ENCODE measurements at places on chromosomes 7 and 10. TPM values are rescaled to one million over a fixed set of nuclear protein-coding genes. Genes with fewer than 3 reads are reported as not detected.

DNA sequence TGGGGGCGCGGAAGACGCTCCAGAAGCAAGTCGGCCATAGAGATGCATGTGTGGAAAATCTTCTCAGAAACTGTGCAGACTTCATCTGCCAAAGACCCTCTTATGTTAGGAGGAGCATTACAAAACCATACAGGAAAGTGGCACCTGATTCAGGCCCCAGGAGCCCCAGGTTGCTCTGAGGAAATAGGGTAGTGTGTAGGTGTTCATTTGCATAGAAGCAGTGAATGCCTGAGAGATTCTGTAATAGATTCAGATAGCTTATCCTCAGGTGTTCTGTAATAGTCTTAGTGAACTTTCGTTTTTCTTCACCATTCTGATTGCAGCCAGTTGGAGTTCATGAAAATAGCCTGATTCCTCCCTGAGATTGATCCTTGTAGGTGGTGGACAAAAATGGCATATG, 106.4 kb upstream of the GJD4 start:
- DNase-seq = no peak

DNA sequence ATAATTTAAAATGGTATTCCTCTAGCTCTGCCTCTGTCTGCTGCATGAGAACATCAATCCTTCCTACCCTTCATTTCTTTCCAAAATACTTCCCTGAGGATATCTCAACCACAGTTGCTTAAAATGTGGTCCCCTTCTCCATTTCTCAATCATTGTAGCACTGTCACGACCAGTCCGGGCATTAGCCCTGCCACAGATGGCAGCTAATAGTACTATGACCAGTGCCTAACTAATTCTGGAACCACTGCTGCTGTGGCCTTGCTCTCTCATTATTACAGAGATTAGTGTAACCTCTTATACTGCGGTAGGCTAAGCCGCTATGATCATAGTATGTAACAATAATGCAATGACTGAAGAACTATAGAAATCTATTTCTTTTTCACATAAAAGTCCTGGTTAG, 66.0 kb downstream of the REEP3 start:
- peak; percentile 71 for DNase-seq

DNA sequence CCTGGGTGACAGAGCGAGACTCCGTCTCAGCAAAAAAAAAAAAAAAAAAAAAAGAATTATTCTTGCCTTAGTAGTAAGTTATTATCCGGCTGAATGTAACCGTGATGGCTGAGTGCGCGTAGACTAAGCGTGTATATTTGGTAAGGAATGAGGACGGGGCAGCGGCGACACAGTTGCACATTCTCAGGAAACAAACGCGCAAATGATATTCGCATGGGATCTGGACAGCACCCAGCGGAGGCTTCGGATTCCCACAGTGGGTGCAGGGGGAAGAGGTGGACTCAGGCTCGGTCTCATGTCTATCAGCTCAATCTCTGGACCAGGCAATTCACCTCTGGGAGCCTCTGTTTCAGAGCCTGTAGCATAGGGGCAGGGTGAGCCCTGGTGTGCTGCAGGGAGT, 29.1 kb downstream of the PAPOLB start:
- DNase-seq = no peak

DNA sequence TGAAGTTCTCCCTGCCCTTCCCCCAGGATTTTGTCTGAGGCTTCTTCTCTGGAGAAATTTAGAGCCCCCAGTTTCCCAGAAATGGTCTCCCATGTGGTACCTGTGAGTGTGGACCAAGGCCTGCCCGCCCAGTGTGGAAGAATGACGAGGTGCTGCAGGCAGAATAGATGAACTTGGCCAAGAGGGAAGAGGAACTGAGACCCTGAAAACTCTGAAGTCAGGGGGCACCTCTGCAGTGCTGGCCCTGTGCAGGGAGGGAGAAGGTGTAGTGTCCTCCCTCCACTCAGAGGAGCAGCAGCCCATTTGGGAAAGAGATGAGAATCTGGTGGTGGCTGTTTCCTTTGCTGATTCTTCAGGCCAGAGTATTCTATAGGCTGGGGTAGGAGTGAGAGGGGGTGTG, 115.2 kb upstream of the PCGF5 start:
- no peak for DNase-seq

The NUTM2E gene
- not detected for total RNA-seq

DNA sequence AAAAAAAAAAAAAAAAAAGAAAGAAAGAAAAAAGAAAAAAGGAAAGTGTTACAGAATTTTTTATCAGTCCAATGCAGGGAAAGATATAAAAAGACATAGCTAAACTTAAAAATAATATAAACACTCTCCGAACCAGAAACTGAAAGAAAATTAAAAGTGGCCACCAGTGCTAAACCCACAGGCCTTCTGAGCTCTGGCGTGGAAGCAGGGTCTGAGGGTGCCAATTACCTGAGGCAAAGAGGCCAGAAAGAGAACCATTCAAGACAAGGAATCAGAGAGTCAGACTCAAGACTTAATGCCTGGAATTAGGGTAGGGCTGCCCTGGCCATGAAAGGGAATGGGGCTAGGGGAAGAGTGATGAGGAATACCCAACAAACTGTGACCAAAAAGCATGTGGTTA, 36.9 kb upstream of the STARD3NL start:
- DNase-seq = no peak

DNA sequence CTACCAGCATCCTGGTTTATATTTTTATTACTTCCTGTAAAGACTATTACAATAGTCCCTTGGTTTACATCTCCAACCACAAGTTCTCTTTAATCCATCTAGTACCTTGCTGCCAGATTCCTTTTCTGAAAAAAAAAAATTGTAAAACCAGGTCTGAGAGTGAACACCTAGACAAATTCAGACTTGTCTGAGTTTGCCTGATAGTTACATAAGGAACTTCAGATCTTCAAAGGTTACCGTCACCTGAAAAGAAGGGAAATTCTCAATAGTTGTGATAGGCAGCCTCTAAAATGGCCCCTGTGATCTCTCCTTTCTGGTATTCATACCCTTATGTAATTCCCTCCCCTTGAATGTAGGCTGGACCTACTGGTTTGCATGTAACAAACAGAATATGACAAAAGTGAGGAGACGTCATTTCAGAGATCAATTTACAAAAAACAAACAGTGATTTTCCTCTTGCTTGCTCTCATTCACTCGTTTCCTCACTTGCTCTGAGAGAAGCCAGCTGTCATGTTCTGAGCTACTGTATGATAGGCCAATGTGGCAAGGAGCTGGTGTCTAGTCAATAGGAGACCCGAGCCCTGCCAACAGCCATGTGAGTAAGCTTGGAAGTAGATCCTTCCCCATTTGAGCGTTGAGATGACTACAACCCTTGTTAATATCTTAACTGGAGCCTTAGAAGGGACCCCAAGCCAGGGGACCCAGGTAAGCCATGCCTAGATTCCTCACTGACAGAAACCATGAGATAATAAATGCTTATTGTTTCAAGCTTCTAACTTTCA, 110.9 kb upstream of the LSM8 start:
- DNase-seq = no peak

GRCh38 chr7:41706228-41706930, 3.5 kb upstream of the INHBA start:
- DNase-seq = no peak

The IFIT1B gene
- total RNA-seq = not detected

DNA sequence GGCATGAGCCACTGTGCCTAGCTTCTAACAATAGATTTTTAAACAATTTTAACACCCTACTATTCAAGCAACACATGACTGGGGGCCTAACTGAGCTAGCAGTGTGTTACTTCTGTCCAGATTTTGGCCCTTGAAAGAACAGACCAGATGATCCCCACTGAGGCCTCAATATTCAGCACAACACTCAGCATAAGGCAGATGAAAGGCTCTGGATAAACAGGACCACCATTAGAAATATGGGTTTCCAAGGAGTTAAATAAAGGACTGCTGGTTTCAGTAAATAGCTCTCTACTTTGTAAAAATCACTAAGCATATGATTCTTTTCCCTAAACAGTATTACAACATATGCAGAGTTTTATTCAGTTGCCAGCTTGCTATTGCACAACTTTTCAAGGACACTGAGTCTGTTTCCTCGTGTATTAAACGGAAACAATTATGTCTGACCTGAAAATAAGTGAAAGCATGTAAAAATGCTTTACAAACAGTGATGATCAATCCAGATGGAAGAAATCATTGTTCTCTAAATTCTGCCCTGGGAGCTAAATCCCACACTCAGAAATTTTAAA, 23.8 kb upstream of the FZD1 start:
- DNase-seq = no peak

The CABCOCO1 gene
- total RNA-seq = 0.58 TPM

The BICC1 gene
- total RNA-seq = 0.25 TPM

GRCh38 chr10:74558403-74558802, 268.0 kb upstream of the KAT6B start:
- DNase-seq = no peak

The LRRC18 gene
- not detected for total RNA-seq

DNA sequence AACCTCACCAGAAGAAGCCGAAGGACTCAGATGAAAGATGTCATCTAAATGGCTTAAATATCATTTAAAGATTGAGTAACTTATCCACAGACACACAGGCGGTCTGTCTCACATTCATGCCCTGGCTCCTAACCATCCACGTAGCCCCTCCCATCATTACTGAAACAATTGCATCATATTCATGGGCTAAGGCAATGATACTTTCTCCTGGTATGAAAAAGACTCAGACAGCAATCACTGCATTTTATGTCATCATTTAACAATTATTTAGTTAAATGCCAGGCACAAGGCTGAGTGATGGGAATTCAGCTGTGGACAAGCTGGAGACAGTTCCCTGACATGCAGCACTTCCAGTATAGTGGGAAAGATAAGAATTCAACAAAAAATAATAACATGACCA, 11.2 kb upstream of the TECTB start:
- no peak for DNase-seq

GRCh38 chr7:2759736-2760097, 71.7 kb downstream of the AMZ1 start:
- peak; percentile 58 for DNase-seq

The UPK3BL1 gene
- total RNA-seq = 4.7 TPM

The SHTN1 gene
- total RNA-seq = 0.62 TPM

GRCh38 chr10:67175354-67175753, 249.5 kb downstream of the LRRTM3 start:
- no peak for DNase-seq

DNA sequence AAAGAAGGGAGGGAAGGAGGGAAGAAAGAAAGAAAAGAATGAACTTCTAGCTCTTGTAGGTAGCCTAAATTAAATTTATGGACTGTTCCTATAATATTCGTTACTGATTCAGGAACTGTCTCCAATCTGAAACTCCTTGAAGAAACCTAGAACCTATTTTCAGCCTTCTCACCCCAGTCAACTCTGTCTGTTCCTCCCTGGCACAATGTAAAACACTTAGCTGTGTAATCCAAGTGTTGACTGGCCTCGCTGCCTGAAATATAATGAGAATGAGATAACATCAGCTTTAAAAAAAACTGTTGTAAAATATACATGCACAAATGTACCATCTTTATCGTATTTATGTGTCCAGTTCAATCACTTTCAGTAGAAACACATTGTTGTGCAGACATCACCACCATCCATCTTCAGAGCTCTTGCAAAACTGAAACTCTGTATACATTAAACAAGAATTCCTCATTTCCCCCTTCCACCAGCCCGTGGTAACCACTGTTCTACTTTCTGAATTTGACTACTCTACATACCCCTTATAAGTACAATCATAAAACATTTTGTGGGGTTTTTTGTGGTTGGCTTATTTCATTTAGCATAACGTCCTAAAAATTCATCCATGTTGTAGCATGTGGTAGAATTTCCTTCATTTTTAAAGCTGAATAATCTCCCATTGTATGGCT, 6.3 kb upstream of the C7orf33 start:
- DNase-seq = no peak

The TSPAN15 gene
- total RNA-seq = 10.2 TPM

GRCh38 chr7:44346063-44346462, 20.7 kb upstream of the CAMK2B start:
- no peak for DNase-seq

DNA sequence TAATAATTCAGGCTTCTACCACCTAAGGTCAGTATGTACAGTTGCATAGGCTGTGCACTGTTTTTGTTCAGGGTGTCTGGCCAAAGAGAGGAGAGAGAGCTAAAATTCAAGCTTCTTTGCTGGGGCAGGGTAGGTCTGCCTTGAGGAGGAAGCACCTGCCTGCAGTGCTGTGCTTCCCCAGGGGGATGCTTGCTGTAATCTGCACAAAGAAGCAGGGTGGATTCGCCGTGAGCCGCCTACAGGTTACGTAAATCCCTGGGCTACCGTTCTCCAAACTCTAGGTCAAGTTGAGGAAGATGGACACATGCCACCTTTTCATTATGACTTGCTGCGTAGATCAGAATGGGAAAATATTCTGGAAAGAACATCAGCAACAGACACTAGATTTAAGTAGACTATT, 543.3 kb downstream of the TNS3 start:
- DNase-seq = no peak

The FFAR4 gene
- total RNA-seq = not detected

The PKD1L1 gene
- 0.14 TPM for total RNA-seq

DNA sequence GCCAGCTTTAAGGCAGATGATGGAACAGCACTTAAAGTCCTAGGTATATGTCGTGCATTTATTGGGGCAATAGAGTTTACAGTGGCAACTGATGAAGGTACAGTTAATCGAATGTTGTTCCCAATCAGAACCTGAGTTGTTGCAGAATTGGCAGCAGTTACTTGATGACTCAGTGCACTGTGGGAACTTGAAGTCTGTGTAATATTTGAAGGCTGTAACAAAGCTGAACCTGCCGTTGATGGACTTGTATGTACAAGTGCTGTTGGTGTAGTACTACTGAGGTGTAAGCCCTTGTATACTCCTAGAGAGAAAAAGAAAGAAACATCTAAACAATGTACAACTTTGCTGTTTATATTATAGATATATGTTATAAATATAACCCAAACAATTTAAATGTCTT, 75.3 kb downstream of the EPC1 start:
- DNase-seq = no peak

The TSPAN33 gene
- 35.8 TPM for total RNA-seq

- DNase-seq = no peak
Observed at GRCh38 chr7:27145165-27145913, 1.9 kb upstream of the HOXA5 start.

DNA sequence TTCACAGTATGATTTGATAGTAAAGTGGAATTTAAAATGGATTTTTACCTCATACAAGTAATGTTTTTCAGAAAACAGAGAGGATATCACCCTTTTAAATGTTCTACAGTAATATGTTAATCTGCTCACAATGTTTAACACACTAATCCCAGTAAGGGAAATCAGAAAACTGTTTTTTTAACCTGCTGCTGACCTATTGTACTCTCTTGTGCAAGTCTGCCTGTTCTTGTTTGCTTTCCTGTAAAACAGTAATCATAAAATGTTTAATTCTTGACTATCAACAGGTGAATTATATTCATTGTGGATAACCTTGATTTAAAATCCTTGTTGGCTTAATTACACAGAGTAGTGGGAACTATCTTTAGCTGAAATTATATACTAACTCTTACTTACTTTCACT, 126.4 kb downstream of the GNAT3 start:
- no peak for DNase-seq

All from G401 (cell line).